ENCODE measurements at places on chromosomes 2 and 18. TPM values are rescaled to one million over a fixed set of nuclear protein-coding genes. Genes with fewer than 3 reads are reported as not detected.

KYNU gene
- 3.8 TPM for total RNA-seq

EHD3 gene
- 11.7 TPM for total RNA-seq

ACADL gene
- 4.6 TPM for total RNA-seq

PARD3B gene
- total RNA-seq = 12.5 TPM

SULT1C4 gene
- 4.5 TPM for total RNA-seq

TGIF1 gene
- total RNA-seq = 12.0 TPM

EML6 gene
- 0.52 TPM for total RNA-seq

MZT2B gene
- 207 TPM for total RNA-seq

FLACC1 gene
- 5.7 TPM for total RNA-seq

SGPP2 gene
- total RNA-seq = 5.4 TPM

UGT1A5 gene
- total RNA-seq = not detected

TANC1 gene
- 80.7 TPM for total RNA-seq

IL36A gene
- total RNA-seq = not detected

SCN3A gene
- 1.1 TPM for total RNA-seq

MLPH gene
- total RNA-seq = 91.5 TPM

KIDINS220 gene
- total RNA-seq = 36.6 TPM

RNF152 gene
- 11.0 TPM for total RNA-seq

SRD5A2 gene
- not detected for total RNA-seq

SKOR2 gene
- not detected for total RNA-seq

CCDC148 gene
- total RNA-seq = 1.1 TPM

SS18 gene
- 31.6 TPM for total RNA-seq

SLC30A3 gene
- 4.8 TPM for total RNA-seq

APCDD1 gene
- total RNA-seq = 48.3 TPM

MFSD2B gene
- 0.41 TPM for total RNA-seq

GPBAR1 gene
- 5.7 TPM for total RNA-seq

RUFY4 gene
- total RNA-seq = not detected

GAREM2 gene
- total RNA-seq = 4.8 TPM

TMEM185B gene
- 24.7 TPM for total RNA-seq

GAD1 gene
- total RNA-seq = not detected

CLEC4F gene
- total RNA-seq = 0.12 TPM

SERTAD2 gene
- 14.7 TPM for total RNA-seq

ACVR1C gene
- total RNA-seq = 2.6 TPM

TPO gene
- total RNA-seq = 9.7 TPM

ALKAL2 gene
- total RNA-seq = 0.68 TPM

FMNL2 gene
- 16.6 TPM for total RNA-seq

CAVIN2 gene
- 145 TPM for total RNA-seq

KCNJ13 gene
- not detected for total RNA-seq

CGREF1 gene
- 5.9 TPM for total RNA-seq

PAIP2B gene
- 20.5 TPM for total RNA-seq

HOXD13 gene
- not detected for total RNA-seq

ADCYAP1 gene
- 0.24 TPM for total RNA-seq

PLEK gene
- total RNA-seq = 7.3 TPM

MC2R gene
- total RNA-seq = not detected

UGT1A3 gene
- total RNA-seq = not detected

AMER3 gene
- not detected for total RNA-seq

SELENOI gene
- total RNA-seq = 13.5 TPM

CIB4 gene
- not detected for total RNA-seq
